ENCODE measurements at places on chromosomes 12 and 14.

- no peak overlapping the region for H3K4me3 ChIP-seq
- H3K27ac ChIP-seq = no peak overlapping the region
- peaks cover 3% of the 10 kb centered on the region for H3K4me1 ChIP-seq
- no peaks in the 10 kb centered on the region for H3K27me3 ChIP-seq
- no peaks in the 10 kb centered on the region for H3K36me3 ChIP-seq
Measured at GRCh38 chr12:66775871-66776270, 97.0 kb upstream of the GRIP1 start.

- H3K4me3 ChIP-seq = no peak overlapping the region
- H3K36me3 ChIP-seq = no peaks in the 10 kb centered on the region
- no peaks in the 10 kb centered on the region for H3K27me3 ChIP-seq
- peak overlapping the region; percentile 69 for H3K27ac ChIP-seq
- DNase-seq = no peak
Measured at GRCh38 chr12:45234139-45234865, 18.4 kb downstream of the ANO6 start.

- no peak overlapping the region for H3K27ac ChIP-seq
- no peaks in the 10 kb centered on the region for H3K27me3 ChIP-seq
- H3K4me1 ChIP-seq = no peaks in the 10 kb centered on the region
- H3K4me3 ChIP-seq = no peak overlapping the region
- DNase-seq = no peak
- no peaks in the 10 kb centered on the region for H3K36me3 ChIP-seq
Measured at GRCh38 chr14:37051153-37051552, 121.3 kb downstream of the SLC25A21 start.

DNA sequence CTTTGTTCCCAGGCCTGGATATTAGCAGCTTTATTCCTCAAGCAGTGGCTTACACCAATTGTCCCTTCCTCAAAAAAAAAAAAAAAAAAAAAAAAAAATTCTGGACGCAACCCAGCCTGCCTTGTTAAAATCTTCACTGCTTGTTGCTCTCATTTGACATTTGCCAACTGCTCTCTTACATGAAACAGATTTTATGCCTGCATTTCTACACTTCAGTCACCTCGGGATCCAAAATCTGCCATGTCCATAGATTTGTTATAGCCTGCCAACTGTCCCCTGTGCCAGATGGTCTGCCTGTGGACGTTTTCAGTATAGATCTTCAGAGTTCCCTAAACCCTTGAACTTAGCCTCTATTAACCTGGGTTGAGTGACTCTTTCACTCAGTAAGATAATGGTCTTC lies 651.5 kb downstream of the FSCB start:
- H3K36me3 ChIP-seq = no peaks in the 10 kb centered on the region
- H3K4me1 ChIP-seq = no peaks in the 10 kb centered on the region
- DNase-seq = peak; percentile 15
- H3K27ac ChIP-seq = no peak overlapping the region

DNA sequence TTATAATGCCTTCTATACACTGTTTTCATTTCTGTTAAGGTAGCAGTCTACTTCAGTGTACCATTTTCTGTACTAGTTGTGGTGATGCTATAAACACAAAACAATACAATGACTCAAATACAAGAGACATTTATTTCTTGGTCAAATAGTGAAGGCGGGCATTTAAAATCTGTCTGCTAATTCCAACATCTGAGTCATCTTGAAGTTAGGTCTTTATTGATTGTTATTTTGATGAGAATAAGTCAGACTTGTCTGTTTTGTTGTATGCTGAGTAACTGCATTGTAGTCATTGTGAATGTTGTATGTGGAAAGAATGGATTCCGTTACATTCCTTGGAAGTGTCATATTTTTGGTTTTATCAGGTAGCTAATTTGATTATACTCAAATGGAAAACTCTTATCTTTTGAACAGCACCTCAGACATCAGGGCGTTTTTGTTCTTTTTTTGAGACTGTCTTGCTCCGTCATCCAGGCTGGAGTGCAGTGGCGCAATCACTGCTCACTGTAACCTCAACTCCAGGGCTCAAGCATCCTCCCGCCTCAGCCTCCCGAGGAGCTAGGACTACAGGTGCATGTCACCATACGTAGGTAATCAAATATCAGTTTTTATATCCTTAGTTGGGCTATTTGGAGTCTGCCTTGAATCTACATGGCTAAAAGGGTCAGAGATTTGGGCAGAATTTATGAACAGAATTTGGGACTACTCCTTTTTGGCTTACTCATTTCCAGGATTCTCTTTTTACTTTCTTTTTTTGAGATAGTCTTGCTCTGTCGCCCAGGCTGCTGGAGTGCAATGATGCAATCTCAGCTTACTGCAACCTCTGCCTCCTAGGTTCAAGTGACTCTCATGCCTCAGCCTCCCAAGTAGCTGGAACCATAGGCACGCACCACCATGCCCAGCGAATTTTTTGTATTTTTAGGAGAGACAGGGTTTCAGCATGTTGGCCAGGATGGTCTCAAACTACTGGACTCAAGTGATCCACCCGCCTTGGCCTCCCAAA lies 56.8 kb downstream of the PAPLN start:
- no peak overlapping the region for H3K4me3 ChIP-seq
- H3K4me1 ChIP-seq = no peaks in the 10 kb centered on the region
- H3K36me3 ChIP-seq = peaks cover 9% of the 10 kb centered on the region
- H3K27me3 ChIP-seq = no peaks in the 10 kb centered on the region

GRCh38 chr12:19915392-19916195 lies 452.7 kb upstream of the PDE3A start:
- no peak overlapping the region for H3K4me3 ChIP-seq
- H3K36me3 ChIP-seq = no peaks in the 10 kb centered on the region
- H3K4me1 ChIP-seq = no peaks in the 10 kb centered on the region
- DNase-seq = peak; percentile 38
- no peaks in the 10 kb centered on the region for H3K27me3 ChIP-seq
- peak overlapping the region; percentile 33 for H3K27ac ChIP-seq

DNA sequence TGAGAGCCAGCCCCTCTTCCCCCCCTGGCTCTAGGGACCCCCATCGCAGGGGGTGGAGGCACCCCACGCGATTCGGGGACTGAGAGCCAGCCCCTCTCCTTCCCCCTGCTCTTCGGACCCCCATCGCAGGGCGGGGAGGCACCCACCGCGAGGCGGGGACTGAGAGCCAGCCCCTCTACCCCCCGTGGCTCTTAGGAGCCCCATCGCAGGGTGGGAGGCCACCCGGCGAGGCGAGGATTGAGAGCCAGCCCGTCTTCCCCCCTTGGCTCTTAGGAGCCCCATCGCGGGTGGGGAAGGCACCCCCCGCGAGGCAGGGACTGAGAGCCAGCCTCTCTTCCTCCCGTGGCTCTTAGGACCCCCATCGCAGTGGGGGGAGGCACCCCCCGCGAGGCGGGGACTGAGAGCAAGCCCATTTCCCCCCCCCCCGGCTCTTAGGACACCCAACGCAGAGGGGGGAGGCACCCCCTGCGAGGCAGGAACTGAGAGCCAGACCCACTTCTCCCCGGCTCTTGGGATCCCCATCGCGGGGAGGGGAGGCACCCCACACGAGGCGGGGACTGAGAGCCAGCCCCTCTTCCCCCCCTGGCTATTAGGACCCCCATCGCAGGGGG lies 45.6 kb downstream of the DDX11 start:
- H3K27me3 ChIP-seq = peaks cover 16% of the 10 kb centered on the region
- peaks cover 37% of the 10 kb centered on the region for H3K4me1 ChIP-seq
- no peak overlapping the region for H3K27ac ChIP-seq
- no peak for DNase-seq
- no peaks in the 10 kb centered on the region for H3K36me3 ChIP-seq

DNA sequence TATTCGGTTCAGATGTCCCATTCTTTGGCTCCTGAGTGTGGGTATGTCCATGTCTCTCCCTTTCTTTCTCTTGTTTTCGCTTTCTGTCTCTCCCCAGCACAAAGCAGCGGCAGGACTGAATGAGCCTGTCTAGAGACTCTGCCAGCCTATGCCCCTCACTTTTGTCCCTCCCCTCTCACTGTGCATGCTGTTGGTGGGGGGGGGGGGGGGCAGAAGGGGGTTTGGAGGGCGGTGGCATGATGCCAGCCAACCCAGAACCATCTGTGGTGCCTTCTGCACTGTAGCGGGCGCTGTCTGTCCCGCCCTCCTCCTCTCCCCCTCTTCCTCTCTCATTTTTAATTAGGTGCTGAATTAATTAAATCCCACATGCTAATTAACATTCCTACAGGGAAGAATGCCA lies 17.7 kb downstream of the NGDN start:
- peak; percentile 61 for DNase-seq
- H3K36me3 ChIP-seq = no peaks in the 10 kb centered on the region

DNA sequence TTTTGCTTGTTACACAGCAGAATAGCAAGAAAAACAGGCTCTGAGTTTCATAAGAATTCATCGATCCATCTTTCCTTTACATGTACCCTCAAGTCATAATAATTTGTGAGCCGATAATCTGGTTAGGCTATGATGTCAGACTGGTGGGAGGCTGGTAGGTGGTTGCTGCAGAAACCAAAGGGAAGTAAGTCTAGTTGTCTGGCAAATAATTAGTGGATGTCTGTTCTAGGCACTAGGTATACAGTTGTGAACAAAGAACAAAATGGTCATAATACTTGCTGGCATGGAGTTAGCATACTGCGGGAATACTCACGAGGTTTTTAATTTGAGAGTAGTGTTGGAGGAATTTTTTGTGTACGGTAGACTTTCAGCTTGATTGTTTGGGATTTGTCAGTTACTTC lies 8.8 kb downstream of the SUSD6 start:
- H3K4me1 ChIP-seq = peaks cover 4% of the 10 kb centered on the region
- H3K27me3 ChIP-seq = no peaks in the 10 kb centered on the region
- no peak overlapping the region for H3K27ac ChIP-seq
- no peak overlapping the region for H3K4me3 ChIP-seq

- no peaks in the 10 kb centered on the region for H3K36me3 ChIP-seq
- no peaks in the 10 kb centered on the region for H3K27me3 ChIP-seq
- peaks cover 3% of the 10 kb centered on the region for H3K4me1 ChIP-seq
- H3K27ac ChIP-seq = no peak overlapping the region
- no peak for DNase-seq
Measured at GRCh38 chr12:113702836-113703235, 231.2 kb upstream of the LHX5 start.

DNA sequence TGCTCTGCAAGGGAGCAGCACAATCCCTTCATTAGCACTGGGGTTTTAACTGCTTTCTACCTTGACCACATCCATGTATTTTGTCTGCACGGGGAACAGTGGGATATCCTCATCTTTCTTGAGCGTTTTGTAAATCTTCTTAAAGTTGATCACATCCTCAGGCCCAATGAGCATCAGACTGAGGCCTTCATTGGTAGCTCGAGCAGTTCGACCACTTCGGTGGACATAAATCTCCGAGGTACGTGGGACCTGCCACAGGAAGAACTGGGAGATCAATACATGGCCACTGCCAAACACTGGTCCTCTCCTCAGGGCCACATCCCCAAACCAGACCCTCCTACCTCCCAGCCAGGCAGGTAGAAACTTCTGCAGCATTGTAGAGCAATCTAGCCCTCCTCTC lies 26.1 kb downstream of the DDX24 start:
- H3K27ac ChIP-seq = no peak overlapping the region
- no peaks in the 10 kb centered on the region for H3K27me3 ChIP-seq
- DNase-seq = no peak
- H3K4me1 ChIP-seq = peaks cover 23% of the 10 kb centered on the region
- no peak overlapping the region for H3K4me3 ChIP-seq
- peaks cover 62% of the 10 kb centered on the region for H3K36me3 ChIP-seq

- no peak overlapping the region for H3K27ac ChIP-seq
- H3K27me3 ChIP-seq = peaks cover 17% of the 10 kb centered on the region
- H3K4me1 ChIP-seq = peaks cover 18% of the 10 kb centered on the region
- H3K36me3 ChIP-seq = no peaks in the 10 kb centered on the region
- no peak for DNase-seq
- no peak overlapping the region for H3K4me3 ChIP-seq
Measured at GRCh38 chr12:32398181-32398580, 1.2 kb upstream of the FGD4 start.

DNA sequence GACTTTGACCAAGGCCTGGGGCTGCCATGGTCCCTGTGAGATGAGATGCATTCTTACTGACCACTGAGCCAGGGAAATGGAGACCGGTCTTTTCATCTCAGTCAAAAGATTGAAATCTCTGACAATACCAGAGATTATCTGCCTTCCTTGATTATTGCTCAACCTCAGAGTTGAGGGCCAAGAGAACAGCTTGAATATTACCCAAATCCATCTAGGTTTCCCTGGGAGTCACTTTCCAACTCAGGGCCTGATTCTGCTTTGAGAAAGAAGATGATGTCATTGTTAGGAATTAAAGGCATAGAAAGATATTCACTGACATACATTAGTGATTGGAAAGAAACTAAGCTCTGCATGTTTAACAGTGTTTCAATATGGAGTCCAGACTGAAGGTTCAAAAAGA lies 515.9 kb upstream of the TBX3 start:
- H3K27ac ChIP-seq = no peak overlapping the region
- DNase-seq = no peak
- H3K4me1 ChIP-seq = no peaks in the 10 kb centered on the region
- H3K4me3 ChIP-seq = no peak overlapping the region

GRCh38 chr12:85280165-85280983 lies at the start of gene ALX1:
ALX1 (plus strand) TSS chr12:85280220; CDS start chr12:85280262, 42 bp downstream.
- peaks cover 25% of the 10 kb centered on the region for H3K4me1 ChIP-seq
- no peaks in the 10 kb centered on the region for H3K36me3 ChIP-seq
- H3K4me3 ChIP-seq = peak within 1 kb of the TSS; percentile 28
- H3K27ac ChIP-seq = no peak within 1 kb of the TSS

DNA sequence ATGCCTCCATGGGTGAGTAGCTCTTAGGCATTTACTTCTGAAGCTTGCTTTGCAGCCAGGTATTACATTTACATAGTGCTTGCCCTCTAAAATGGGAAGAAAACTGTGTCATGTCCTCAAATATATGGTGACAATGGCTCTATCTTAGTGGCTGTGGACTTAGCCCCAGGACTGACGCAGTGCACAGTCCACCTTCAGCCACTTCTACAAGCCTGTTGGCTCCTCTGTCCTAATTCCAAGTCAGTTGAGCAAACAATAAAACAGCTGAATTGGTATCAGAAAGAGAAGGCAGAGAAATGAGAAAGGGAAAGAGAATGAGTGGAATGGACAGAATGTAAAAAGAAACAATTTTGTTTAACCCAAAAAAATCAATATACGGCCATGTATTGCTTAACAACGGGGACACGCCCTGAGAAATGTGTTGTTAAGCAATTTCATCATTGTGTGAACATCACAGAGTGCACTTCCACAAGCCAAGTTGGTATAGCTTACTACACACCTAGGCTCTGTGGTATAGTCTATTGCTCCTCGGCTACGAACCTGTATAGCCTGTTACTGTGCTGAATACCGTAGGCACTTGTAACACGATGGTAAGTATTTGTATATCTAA lies 93.5 kb downstream of the GRIN2B start:
- H3K4me1 ChIP-seq = no peaks in the 10 kb centered on the region
- H3K4me3 ChIP-seq = no peak overlapping the region
- no peak for DNase-seq
- H3K27me3 ChIP-seq = no peaks in the 10 kb centered on the region
- no peak overlapping the region for H3K27ac ChIP-seq

- no peak overlapping the region for H3K4me3 ChIP-seq
- no peak for DNase-seq
- H3K27ac ChIP-seq = no peak overlapping the region
- no peaks in the 10 kb centered on the region for H3K36me3 ChIP-seq
Measured at GRCh38 chr12:13163868-13164635, 32.5 kb upstream of the EMP1 start.

Measured in spinal cord (tissue), 10 donors.